Cortex of kidney (tissue), 1 donor: ENCODE measurements at places on chromosomes 2 and 18.

GRCh38 chr2:217710211-217710765, 292.5 kb downstream of the TNS1 start:
- DNase-seq = no peak

- no peak for DNase-seq
Observed at GRCh38 chr2:133504566-133505505, 63.4 kb downstream of the NCKAP5 start.

DNA sequence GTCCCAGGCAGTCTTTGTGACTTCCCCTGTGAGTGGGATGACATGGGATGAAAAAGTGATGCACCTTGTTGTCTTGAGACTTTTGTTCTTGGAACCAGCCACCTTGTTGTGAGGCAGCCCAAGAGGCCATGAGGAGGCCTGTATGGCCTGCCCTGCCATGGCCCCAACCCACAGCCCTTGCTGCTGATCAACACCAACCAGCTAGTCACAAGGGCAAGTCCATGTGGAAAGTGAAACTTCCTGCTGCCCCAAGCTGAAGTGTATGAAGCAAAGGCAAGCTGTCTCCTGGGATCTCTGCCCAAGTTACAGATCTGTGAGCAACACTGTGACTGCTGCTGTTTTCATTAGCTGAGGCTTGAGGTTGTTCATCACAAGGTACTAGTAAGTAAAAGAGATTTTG, 21.6 kb downstream of the TMEM18 start:
- DNase-seq = no peak

- no peak for DNase-seq
Observed at GRCh38 chr2:135733045-135733444, 8.6 kb upstream of the UBXN4 start.

DNA sequence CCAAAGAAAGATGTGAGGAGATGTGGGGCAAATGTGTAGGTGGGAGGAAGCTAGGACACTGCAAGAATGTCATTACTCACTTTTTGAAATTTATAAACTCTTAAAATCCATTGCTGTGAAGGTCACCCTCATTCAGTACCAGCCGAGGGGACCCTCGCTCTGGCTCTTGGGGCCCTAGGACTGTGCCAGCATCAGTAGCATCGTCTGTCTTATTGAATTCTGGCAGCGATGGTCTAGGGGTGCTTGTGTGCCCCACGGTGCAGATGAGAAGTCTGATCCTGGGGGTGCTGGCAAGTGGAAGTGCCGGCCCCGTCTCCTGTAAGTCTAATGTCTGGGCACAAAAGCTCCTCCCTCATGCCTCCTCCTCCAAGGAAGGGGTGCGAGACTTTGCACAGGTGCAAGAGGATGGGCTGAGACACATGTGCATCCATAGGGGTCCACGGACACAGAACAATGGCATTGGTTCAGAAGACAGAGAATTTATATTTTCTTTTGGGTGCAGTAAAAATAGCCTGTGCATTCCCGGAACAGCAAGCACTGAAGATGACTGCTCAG, 266.7 kb upstream of the HDAC4 start:
- no peak for DNase-seq

GRCh38 chr2:241509155-241509784, 886 bp upstream of the STK25 start:
- DNase-seq = no peak

DNA sequence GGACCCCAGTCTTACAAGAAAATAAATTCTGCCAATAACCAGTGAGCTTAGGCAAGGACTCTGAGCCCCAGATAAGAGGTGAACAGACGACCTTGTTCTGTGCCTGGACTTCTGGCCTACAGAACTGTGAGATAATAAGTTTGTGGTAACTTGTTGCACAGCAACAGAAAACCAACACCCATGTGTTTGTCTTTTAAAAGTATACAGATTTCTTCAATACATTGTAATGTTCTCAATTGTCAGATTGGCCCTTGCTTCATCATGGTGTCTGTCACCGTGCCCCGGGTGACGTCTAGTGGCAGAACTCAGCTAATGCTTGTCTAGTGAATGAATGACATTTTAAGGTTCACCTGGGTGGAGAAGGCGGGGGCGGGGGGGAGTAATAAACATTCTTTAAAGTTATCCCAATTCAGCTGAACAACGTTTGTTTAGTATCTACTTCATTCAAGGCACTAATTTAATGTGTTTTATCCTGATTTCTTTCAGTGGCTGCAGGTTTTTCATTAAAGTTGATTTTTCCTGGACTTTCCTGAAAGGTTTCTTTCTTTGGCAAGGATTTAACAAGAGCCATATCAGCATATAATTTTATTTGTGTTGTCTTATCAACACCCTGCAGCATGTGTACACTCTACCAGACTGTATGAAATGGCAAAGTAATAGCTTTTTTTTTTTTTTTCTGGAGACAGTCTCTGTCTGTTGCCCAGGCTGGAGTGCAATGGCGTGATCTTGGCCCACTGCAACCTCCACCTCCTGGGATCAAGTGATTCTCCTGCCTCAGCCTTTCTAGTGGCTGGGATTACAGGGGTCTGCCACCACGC, 123.8 kb upstream of the DLX2 start:
- DNase-seq = no peak

DNA sequence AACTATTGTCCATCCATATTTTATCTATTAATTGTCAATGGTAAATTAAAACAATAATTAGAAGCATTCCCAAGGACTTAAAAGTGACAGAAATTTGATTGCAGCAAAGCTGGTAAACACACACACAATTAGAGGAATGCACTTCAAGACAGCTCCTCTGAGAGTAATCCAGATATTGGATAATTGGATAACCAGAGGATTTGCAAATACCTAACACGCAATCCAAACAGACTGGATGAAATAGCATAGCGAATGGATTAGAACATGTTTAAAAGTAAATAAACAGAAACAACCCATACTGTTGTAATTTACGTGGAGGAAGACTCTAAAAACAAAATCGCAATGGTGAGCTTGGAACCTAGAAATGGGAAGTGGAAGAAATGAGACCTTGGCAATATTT, 239.8 kb downstream of the METTL4 start:
- no peak for DNase-seq

- no peak for DNase-seq
Observed at GRCh38 chr2:33673937-33674336, 74.8 kb upstream of the FAM98A start.

DNA sequence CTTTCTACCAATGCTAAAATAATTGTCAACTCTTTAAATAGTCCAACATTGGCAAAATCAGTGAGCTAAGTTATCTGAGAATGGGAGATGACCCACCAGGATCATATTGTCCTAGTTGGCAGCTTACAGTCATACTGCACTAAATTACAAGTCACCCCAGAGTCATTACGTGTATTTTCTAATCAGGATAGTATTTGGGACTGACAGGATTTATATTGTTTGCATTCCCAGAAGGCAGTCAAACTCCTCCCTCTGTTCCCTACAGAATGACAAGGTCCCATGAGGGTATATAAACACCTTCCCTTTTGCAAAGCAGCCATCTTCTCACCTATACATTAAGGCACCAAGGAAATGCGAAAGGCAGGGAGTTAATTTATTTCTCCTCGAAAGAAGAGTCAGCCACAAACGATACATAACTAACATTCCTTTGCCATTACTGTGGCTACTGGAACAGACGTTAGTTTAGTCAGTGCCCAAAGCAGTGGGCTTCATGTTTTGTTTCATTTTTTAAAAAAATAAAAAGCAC, 125.3 kb downstream of the ANTXR1 start:
- no peak for DNase-seq

- no peak for DNase-seq
Observed at GRCh38 chr2:39099870-39100728, 20.8 kb downstream of the SOS1 start.

DNA sequence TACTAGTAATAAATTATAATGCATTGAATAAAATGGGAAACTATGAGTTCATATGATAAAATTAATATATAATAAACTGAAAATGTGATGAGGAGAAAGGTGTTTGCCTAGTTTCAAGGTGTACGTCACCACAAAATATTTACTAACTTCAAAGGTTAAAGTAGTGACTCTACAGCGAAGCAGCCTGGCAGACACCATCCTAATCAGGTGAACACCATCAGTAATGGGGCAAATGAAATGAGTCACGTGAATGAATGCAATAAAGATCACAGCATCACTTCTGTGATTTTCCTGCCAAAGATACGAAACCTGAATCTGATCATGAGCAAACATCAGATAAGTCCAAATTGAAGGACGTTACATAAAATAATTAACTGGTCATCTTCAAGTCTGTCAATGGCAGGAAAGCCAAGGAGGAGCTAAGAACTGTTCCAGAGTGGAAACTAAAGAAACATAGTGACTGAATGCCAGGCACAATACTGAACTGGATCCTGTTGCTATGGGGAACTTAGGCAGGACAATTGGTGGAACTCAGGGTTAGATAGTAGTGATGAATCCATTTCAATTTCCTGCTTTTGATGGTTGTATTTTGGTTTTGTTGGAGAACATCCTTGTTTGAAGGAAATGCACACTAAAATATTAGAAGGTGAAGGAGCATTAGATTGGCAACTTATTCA, 12.1 kb upstream of the NOSTRIN start:
- no peak for DNase-seq

- no peak for DNase-seq
Observed at GRCh38 chr18:65768120-65768778, 17.4 kb downstream of the CDH7 start.

DNA sequence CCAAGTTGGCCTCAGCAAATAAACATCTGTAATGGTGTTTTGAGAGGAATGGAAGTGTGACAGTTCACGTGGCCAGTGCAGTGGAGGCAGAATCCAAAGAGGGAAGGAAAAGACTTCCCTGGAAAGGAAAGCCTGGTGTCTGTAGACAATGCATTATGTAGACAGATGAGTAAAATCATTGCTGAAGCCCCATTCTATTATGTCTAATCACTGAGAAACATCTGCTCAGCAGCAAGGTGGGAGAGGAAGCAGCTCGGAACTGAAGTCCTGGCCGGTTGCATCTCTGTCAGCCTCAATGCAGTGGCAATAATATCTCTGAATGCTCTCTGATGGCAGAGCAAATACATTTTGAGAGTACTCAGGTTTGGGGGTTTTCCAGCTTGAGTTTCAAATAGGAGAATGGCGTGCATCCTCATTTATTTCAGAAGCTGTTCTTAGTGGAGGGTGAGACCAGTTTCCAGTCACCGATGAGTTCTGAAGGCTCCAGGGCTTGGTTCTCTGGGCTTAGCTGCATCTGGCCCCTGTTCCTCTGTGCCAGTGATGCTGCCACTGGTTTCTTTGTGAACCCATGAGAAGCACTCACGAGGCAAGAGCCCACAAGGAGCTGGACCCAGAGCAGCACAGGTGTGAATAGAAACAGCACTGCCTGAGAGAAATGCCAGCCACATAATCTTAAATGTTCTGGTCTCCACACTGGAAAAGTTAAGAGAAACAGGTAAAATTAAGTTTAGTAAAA, 63.3 kb downstream of the RPIA start:
- DNase-seq = no peak

GRCh38 chr2:231312066-231312465, 83.4 kb upstream of the B3GNT7 start:
- no peak for DNase-seq

DNA sequence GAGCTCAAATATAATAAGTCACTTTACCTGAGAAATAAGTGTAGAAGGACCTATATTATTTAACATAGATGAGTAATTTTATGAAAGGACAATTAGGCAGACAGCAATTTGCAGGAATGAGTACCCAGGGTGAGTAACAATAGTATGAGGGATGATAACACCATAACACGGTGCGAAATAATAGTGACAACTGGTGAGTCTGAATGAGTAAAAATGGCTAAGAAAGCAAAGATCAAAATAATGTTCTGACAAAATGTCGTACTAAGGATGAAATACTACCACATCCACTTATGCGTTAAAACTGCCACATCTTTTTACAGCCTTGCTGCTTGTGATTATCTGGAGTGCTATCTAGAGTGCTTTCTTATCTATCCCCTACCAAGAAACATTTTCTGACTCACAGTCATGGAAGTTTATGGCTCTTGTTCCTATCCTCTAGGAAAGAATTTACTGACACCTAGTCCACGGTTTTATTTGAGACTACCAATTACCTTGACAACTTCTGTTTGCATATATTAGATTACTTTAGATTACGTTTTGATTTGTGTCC, 929.7 kb downstream of the LRP1B start:
- DNase-seq = no peak

GRCh38 chr2:238238766-238239542, 884 bp downstream of the HES6 start:
- no peak for DNase-seq

- no peak for DNase-seq
Observed at GRCh38 chr2:64525317-64525613, 1.1 kb downstream of the AFTPH start.

DNA sequence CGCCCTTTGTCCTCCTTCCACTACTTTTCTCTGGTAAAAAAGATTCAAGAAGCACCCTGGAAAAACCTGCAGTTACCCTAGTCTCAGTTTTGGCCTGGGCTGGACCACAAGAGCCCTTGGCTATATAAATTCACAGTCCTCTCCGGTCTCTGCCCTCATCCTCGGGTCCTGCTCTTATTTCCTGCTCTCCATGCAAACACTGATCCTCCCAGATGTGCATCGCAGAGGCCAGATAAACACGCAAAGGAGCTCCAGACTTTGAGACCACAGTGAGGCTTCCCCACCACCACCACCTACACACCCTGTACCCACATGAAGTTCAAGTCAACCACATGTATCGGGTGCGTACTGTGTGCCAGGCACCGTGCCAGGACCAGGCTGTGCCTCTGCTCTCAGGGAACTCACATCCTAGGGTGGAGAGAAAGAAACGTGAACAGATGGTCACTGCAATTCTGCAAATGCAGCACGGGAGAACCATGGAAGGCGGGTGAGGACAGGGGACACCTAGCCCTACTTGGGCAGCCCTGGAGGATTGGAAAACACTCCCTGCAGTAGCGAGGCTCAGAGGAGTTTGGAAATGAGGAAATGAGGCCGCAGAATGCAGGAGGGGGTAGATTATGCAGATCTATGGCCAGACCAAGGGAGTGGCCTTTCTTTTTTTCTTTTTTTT, 7.4 kb downstream of the CTDSP1 start:
- no peak for DNase-seq

GRCh38 chr2:199861132-199861774, 10.3 kb upstream of the FTCDNL1 start:
- no peak for DNase-seq

DNA sequence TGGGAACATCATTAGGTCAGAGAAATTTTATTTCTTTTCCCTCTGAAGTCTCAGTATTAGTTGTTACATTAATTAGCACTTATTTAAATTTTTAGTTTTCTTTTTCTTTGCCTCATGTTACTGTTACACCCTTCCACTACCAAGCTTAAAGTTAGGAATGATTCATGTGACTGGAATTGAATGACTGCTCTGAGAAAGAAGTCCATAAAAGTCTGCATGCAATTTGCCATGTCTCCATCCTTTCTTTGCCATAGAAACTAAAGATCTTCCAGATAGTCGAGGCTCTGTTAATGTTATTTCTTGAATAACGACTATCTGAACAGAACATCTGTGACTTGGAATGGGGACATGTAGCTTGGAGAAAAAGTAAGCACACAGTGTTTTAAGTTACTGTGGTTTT, 1269.8 kb upstream of the PIK3C3 start:
- DNase-seq = no peak

- DNase-seq = no peak
Observed at GRCh38 chr2:143453981-143454511, 324.8 kb downstream of the ARHGAP15 start.

GRCh38 chr18:49212819-49213218, 247.6 kb downstream of the DYM start:
- DNase-seq = no peak
